ENCODE measurements at places on chromosomes 11 and 22.

DNA sequence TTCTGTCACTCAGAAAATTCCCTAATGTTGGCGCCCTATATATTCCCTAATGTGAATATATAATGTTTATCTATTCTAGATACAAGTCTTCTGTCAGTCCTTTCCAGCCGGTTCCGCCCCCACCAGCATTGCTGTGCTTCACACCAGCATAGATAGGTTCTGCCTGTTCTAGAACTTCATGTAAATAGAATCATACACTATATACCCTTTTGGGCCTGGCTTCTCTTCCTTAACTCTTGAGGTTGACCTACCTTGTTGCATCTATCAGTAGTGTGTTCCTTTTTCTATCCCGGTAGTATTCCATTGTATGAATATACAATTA lies 34.6 kb downstream of the OTOG start:
- no peak for DNase-seq

GRCh38 chr11:128048121-128048520 lies 539.2 kb downstream of the ETS1 start:
- no peak for DNase-seq

DNA sequence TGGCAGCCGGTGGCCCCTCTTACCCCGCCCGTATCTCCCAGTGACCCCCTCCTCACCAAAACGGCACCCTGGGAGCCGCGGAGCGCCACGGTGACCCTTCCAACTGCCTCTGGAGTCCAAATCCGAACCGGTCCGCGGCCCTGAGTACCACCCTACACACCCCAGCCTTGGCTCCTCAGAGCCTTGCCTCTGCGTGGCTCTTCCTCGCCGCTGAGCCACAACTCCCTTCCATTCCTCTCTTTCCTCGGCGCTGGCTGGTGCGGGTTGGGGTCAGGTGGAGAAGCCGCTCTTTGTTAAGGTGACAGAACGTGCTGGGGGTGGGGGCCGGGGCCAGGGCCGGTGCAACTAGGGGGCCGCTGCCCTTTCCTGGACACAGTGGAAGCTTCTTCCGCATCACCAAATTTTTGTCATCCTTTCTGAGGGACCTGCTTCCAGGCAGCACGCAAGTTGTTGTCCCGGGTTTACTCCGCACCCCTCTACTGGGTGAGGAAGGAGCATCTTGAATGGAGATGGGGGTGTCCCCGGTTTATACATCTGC lies 6.5 kb downstream of the ALX4 start:
- no peak for DNase-seq

DNA sequence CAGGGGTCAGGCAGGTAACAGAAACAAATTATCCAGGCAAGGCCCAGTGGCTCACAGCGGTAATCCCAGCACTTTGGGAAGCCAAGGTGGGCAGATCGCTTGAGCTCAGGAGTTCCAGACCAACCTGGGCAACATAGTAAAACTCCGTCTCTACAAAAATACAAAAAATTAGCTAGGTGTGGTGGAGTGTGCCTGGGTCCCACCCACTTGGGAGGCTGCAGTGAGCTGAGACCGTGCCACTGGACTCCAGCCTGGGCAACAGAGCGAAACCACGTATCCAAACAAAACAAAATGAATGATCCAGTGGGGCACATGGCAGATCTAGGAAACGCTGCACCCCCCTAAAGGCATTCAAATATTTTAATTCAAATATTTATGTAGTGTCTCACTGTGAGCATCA lies 9.9 kb downstream of the NUMA1 start:
- DNase-seq = no peak

DNA sequence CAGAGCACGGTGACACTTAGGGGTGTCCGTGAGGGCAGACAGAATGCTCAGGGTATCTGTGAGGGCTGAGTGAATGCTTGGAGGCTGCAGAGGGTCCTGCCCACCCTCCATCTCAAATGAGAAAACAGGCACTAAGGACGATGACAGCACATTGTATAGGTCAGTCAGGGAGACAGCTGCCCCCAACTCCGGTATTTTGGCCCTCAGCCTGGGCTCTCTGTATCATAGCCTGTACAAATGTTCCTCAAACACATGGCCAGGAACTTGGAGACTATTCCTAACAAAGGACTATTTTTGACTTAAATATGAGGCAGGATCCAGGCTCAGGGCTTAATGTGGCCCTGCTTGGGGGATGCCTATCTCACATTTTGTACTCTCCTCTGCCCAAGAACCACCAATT lies 145.4 kb downstream of the OPCML start:
- DNase-seq = no peak

- DNase-seq = peak; percentile 54
Observed at GRCh38 chr11:61666684-61667297, 13.4 kb upstream of the DAGLA start.

DNA sequence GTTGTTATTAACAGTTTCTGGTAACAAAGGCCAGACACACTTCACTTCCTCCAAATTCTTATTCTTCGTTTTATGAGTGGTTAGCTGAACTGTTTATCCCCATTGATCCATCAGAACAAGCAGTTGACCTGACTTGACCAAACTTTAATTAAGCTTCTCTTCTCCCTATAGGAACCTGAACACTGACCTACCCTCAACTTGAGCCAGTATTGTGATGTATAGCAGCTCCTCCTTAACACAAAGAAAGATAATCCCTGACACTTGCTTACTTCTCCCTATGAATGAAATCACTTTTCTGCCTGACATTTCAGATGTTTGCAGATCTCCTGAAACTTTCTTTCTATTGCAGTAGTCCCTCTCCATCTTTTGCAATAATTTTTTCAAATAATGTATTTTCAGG lies 41.9 kb downstream of the ANO5 start:
- DNase-seq = no peak

GRCh38 chr11:115996125-115996807 lies 492.1 kb upstream of the CADM1 start:
- DNase-seq = no peak

DNA sequence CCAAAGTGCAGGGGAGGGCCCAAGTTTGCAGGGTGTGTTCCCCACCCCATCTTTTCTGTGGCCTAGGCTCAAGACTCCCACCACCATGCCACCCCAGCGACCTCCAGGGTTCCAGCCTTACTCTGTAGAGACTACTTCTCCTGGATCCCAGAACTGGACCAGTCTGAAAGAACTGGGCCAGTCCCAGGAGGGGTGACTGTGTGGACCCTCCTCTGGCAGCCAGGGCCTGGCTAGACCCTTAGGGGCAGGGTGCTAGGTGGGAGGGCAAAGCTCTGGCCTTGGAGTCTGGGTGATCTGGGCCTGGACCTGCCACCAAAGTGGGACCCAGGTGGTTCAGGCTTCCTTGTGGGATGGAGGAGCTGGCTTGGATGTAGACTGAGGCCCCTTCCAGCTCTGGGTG lies 41.8 kb upstream of the ACCSL start:
- DNase-seq = no peak

DNA sequence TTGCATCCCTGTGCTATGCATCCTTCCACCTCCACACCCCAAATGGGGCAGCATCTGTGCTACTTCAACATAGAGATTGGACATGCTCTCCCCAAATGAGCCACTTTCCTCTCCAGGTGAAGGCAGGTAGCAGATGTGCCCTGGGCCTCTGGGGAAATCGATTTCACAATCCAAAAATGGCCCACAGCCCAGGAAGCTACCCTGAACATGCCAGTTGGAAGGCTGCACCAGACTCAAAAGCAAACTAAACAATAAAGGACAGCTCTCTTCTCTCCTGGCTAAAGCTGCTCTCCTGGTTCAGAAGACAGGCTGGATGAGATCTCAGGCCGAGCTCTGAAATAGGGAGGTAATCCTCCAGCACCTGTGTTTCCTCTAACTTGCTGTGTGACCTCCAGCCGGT lies 19.7 kb downstream of the ISX start:
- DNase-seq = no peak

DNA sequence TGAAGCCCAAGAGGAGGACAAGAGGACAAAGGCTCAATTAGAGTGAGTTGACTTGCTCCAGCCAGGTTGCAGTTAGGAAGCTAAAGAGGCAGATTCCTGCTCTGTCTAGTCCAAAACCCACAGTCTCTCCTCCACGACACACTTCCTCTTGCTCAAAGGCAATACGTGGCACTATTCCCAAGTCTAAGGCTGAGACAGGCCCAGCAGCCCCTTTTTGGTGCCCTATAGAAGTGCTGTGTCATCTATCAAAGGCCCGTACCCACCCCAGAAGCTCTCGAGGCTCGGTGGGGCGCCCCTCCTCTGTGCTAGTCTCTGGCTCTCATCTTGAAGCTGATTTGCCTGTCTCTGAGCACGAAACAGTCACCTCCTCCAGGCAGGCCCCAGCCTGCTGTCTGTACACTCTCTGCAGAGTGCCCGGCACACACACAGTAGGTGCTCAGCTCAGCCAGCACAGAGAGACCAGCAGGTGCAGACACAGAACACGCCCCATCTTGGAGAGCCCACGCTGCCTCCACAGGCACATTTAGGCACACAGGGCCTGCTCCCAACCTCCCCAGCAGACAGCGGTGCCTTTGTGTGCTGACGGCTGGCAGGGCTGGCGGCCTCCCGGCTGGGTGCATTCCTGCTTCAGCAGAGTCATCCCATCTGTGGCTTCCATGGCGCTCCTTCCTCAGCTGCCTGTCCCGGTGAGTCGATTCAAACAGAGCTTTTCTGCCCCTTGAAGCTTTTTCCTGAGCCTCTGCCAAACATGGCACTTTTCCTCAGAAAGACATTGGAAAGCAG lies 52.8 kb downstream of the MYH9 start:
- DNase-seq = no peak

DNA sequence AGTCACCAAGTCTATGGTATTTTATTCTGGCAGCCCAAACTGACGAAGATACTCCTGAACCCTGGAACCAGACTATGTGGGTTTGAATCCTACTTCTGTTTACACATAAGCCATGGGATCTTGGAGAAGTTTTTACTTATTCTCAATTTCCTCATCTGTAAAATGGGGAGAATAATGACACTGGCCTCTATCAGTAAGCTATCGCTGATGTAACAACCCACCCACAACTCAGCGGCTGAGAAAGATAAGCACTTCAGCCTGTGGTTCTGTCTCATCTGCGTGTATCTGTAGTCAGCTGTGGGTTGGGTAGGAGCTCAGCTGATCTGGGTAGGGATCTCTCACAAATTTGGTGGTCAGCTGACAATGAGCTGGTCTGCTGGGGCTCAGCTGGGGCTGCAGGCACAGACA lies 68.0 kb upstream of the ALX4 start:
- no peak for DNase-seq

DNA sequence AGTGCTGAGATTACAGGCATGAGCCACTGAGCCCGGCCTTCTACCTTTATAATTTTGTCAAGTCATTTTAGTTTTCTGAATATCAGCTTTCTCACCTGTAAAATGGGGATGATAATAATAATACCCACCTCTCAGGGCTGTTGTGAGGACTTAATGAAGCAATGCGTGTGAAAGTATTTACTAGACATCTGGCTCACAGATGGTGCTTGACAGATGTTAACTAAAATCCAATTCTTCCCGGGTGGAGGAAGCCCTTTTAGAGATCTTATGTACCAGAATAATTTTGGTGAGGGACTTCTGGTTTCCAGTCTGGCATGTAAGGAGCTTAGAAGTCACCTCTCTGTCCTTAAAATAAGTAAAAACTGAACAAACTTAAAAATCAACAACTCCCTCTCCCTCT lies 43.7 kb upstream of the NUP160 start:
- DNase-seq = no peak

- DNase-seq = no peak
Observed at GRCh38 chr22:21741790-21742189, 6.2 kb upstream of the YPEL1 start.

GRCh38 chr22:27754888-27755480 lies 46.6 kb downstream of the MN1 start:
- no peak for DNase-seq

DNA sequence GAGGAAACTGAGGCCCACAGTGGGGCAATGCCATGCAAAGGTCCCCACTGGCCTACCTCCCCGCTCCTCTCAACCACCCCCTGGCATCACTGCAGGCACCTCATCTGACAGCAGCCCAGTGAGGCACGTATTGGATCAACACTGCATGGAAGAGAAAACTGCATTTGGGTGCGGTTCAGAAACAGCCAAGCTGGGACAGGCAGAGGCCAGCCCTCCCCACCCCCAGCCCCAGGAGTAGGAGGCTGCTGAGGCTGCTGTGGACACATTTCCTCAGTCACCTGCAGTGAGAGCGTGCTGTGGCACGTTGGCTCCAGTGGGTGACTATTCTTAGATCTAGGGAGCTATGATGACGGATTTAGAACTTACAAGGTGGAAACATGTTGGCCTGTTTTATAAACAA lies 63.7 kb downstream of the KCNC1 start:
- no peak for DNase-seq

DNA sequence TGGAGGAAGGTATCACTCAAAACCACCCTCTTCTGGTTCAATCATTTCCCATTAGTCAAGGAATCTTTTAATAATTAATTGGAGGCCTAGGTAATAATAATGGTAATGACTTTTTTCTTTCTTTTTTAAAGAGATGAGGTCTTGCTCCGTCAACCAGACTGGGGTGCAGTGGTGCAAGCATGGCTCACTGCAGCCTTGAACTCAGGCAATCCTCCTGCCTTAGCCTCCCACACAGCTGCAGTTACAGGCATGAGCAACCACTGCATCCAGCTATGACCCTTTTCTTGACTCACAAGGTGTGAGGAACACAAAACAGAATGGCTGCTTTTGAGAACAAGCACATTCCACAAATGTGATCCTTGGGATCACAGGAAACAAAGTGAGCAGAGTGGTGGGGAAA lies 3.6 kb downstream of the POLDIP3 start:
- DNase-seq = no peak

- no peak for DNase-seq
Observed at GRCh38 chr11:31529701-31530100, 20.1 kb downstream of the ELP4 start.

DNA sequence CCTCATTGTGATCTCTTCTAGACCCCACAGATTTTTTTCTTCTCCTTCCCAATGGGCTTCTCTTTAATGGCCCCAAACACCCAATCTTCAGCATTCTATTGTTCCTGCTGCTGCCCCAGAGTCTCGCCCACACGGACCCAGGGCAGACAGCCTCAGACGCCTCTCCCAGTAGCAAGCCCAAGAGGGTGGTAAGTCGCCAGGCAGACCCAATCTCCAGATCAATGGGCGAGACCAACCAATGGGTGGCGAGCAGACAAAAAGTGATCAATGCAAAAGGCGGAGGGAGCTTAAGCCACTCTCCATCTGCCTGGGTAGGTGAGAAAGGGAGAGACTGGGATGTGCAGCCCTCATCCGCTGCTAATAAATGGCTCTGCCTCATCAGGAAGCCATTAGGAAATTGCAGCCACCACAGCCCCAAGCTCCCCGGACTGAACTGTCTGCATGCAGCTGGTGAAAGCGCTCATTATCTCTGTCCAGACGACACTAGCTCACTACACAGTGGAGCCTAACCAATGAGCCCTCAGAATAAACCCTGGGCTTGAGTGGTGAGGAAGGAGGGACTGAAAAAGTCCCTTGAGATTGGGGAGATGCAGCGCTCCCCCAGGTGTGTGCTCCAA lies 81.8 kb downstream of the ETS1 start:
- DNase-seq = no peak

GRCh38 chr11:109957601-109958000 lies 135.6 kb upstream of the ZC3H12C start:
- DNase-seq = no peak

- DNase-seq = no peak
Observed at GRCh38 chr22:33728847-33729246, 191.4 kb downstream of the LARGE1 start.
